NCI-H2081 (cell line): ENCODE measurements at places on chromosomes 7 and 10.

GRCh38 chr7:131501422-131501821 is 55.0 kb downstream of the PODXL start:
- no peak for DNase-seq

GRCh38 chr7:159179241-159179640 is 34.6 kb upstream of the VIPR2 start:
- no peak for DNase-seq

- peak; percentile 54 for DNase-seq
Observed at GRCh38 chr10:124626759-124627380, 117.3 kb downstream of the FAM53B start.

- DNase-seq: no peak
Observed at GRCh38 chr7:132882714-132883428, 199.0 kb downstream of the CHCHD3 start.

GRCh38 chr10:67668448-67668847 is 27.5 kb downstream of the CTNNA3 start:
- no peak for DNase-seq

- no peak for DNase-seq
Observed at GRCh38 chr7:8014399-8014798, 45.8 kb downstream of the GLCCI1 start.

GRCh38 chr10:43955002-43955596 is 306.4 kb upstream of the ZNF32 start:
- DNase-seq: no peak

GRCh38 chr7:88109612-88110011 is 110.2 kb downstream of the SRI start:
- peak; percentile 48 for DNase-seq

DNA sequence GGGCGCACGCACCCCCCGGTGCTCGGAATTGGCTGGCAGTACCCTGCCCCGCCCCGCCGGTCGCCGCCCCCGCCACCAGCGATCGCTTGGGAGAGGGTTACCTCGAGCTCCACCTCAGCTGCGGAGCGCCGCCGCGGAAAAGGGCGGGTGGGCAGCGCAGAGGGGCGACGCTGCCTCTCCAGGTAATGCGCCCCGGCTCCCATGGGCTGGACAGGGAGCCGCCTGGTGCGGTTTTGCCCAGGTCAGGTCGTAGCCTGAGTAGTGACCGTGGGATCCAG is 1.3 kb downstream of the PFKFB3 start:
- DNase-seq: no peak

- peak; percentile 4 for DNase-seq
Observed at GRCh38 chr10:86287110-86287793, 79.3 kb downstream of the GRID1 start.

GRCh38 chr7:122337011-122337410 is 32.5 kb upstream of the FEZF1 start:
- DNase-seq: peak; percentile 48

DNA sequence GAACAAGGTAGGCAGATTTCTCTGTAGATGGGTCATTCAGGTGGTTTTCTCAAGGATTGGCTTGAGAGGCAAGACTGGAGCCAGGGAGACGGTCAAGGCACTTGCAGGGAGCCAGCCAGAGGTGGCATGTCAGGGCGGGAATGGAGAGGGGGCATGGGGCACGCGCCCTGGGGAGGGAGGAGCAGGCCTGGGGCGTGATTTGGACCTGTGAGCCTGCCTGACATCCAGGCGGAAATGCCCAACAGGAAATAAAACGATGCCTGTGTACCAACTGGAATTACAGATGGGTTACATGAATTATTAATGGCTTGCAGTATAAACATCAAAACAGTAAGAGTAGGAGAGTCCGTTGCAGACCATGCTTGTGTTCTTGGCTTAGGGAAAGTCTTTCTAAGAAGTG is 8.6 kb upstream of the SUN1 start:
- DNase-seq: peak; percentile 30

- no peak for DNase-seq
Observed at GRCh38 chr10:112954974-112955581, 5.0 kb downstream of the TCF7L2 start.

DNA sequence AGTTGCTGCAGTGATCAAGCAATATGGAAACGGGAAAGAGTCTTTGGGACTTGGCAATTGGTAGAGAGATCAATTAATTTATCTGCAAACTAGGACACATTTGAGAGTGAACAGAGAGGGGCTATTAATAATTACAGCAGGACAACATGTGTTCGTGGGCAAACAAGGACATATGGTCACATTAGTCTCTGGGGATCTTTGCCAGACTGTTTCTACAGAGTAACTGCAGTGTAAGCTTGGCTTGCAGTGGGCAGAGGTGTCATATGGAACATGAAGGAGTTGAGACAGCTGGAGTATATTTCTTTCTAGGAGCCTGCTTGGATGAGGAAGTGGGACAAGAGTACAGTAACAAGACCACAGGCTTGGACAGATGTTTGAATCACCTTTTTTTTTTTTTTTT is 232.1 kb upstream of the LYZL1 start:
- DNase-seq: no peak

GRCh38 chr7:14777806-14778205 is 124.7 kb downstream of the DGKB start:
- no peak for DNase-seq
